NCI-H774 (cell line): ENCODE measurements at places on chromosomes 3 and 15.

DNA sequence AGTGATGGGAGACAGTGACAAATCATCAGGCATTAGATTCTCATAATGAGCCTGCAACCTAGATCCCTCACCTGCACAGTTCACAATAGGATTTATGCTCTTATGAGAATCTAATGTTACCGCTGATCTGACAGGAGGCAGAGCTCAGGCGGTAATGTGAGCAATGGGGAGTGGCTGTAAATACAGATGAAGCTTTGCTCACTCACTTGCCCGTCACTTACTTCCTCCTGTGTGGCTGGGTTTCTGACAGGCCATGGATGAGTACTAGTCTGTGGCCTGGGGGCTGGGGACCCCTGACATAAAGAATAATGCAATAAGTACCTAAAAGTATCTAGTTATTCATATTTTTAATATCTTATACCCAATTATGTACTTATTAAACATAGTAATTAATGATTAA lies 15.6 kb downstream of the IQCB1 start:
- DNase-seq, result no peak

- DNase-seq, result no peak
Observed at GRCh38 chr3:187738071-187738330, 7.3 kb downstream of the BCL6 start.

DNA sequence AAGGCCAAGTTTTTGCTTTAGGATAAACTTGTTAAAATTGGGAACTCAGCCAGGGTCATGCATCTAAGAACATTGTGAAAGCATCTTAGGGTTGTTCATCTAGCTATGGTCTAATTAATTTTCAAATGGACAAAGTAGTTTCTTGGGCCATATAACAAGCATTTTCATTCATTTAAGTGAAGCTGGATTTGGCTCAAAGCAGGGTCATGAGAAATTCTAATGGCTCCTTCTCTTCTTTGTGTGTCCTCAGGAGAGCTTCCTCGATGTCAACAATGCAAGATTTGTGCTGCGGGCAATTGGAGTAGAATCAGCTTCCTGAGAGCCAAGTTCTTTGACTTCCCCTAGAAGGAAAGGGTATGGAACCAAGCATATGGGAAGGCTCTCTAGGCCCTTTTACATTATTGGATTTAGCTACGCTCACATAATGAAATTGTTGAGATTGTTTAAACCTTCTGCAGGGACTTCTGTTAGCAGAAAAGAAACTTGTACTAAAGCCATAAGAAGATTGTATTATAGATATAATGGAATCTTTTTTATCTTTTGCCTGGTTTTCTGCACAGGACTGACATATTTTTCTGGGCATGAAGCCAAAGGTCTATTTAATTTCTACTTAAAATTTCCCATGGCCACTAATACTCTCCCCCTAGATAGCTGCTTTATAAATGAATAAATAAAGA lies 1.8 kb upstream of the SAMMSON start:
- no peak for DNase-seq

DNA sequence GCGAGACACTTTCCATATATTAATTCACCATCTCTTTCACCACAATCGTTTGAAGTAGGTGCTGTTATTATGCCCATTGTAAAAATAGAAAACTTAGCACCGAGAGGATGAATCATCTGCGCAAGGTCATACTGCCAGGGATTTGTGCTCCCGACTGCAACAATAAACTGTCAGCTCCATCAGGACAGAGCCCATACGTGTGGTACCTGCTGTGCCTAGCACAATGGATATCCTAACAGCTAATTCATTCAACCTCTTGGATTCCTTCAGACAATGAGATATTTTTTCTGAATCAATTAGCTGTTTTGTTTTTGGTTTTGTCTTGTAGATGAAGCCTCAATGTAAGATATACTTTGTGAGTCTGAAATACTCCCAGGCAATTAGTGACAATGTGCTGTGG lies 32.3 kb upstream of the PROK2 start:
- no peak for DNase-seq

DNA sequence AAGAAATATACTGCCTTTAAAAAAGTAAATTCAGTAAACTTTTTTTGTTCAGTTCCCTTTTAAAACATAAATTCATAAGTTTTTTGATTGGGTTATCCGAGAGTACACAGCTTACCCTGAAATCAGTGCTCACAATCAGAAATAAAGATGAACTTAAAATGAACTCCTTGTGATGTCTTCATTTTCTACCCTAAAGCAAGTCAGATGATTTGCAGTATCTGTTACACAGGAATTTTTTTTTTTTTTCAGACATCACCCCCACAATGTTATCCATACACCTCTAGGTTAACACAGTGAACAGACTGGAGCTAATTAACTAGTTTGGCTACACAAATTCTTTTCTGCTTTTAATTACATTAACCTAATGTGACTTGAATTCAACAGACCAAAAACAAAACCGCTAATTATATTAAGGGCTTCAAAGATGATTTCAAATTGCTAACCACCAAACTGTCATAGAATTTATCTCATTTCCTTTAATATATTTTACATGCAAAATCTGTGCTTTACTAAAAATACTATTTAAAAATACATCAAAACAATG lies 1042.0 kb downstream of the ROBO1 start:
- DNase-seq, result no peak

- no peak for DNase-seq
Observed at GRCh38 chr3:30372837-30373236, 233.6 kb upstream of the TGFBR2 start.

GRCh38 chr3:74267588-74268184 lies 346.8 kb downstream of the CNTN3 start:
- no peak for DNase-seq

- DNase-seq, result no peak
Observed at GRCh38 chr3:41075975-41076374, 123.3 kb upstream of the CTNNB1 start.

GRCh38 chr3:153439780-153440179 lies 277.8 kb downstream of the RAP2B start:
- DNase-seq, result no peak

- no peak for DNase-seq
Observed at GRCh38 chr15:68789091-68789490, 31.6 kb downstream of the ANP32A start.

DNA sequence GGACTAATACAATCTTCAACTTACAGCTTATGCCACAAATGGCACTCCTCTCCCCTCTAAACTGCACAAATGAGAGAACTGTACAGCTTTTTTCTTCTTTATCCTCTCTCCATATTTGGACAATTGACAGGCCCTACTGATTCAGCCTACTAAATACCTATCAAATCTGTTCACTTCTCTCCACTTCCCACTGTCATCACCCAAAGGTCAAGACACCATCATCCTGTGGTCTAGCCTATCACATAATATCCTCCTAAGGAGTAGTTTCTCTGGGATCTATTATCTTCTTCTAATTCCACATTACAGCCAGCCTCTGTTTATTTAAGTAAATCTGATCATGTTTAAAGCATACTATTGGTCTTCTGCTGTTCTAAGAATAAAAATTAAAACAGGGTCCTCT lies 33.0 kb upstream of the SLC12A8 start:
- no peak for DNase-seq

DNA sequence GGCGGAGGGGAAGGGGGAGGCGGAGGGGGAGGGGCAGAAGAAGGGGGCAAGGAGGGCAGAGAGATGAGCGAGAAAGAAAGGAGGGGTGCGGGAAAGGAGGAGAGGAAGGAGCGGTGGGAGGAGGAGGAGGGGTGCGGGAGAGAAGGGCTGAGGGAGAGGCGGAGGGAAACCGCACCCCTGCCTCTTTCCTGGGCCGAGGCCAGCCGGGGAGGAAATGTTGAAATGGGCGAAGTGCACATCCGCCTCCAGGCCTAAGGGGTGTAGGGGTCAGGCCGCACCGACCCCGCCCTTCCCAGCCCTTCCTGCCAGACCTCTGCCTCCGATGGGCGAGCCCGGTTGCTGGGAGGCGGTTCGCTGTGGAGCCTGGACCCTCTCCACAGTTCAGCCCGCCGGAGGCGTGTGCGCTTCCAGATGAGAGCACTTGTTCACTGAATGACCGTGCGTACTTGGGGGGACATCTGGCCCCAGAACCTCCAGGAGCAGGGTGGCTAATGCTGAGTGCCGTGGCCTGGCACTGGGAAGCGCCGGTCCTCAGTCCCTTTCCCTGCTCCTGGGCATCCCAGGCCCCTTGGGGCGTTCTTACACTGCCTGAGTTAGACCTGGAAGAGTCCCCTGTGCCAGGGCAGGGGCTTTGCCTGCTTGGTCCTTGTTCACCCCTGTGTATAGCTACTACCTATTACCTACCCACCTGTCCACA lies 110.3 kb upstream of the KLF13 start:
- peak; percentile 80 for DNase-seq

DNA sequence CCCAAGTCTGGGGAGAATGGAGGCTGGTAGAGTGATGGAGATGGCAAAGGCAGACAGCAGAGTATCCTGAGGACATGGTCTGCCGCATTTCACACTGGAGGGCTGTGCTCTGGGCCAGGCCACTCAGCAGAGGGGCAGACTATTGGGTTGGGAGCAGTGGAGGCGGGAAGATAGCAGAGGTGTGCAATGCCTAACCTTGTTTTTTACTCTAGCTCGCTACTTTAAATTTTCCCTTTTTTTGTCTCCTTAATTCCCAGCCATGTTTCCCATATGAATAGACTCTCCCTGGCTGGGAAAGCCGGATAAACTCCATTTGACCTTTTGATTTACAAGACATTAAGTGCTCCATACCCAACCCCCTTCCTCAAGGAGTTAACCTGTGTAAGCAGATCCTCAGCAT lies 33.5 kb upstream of the ST6GAL1 start:
- DNase-seq, result no peak

DNA sequence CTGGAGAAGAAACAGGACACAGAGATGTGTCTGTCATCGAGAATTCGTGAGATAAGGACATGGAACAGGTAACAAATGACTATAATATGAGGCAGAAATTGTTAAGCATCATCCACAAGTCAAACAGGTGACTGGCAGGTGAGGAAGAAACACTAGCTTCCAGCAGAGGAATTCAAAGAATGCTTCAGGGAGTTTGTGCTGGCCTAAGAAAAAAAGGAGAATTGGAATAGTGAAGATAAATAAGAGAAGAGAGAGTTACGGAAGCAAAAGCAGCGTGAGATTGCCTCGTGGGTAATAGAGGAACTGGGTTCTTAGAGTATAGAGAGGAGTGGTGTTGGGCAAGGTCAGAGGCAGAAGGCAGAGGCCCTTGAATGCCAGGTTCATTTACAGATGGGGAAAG lies 22.9 kb upstream of the FGF12 start:
- no peak for DNase-seq

DNA sequence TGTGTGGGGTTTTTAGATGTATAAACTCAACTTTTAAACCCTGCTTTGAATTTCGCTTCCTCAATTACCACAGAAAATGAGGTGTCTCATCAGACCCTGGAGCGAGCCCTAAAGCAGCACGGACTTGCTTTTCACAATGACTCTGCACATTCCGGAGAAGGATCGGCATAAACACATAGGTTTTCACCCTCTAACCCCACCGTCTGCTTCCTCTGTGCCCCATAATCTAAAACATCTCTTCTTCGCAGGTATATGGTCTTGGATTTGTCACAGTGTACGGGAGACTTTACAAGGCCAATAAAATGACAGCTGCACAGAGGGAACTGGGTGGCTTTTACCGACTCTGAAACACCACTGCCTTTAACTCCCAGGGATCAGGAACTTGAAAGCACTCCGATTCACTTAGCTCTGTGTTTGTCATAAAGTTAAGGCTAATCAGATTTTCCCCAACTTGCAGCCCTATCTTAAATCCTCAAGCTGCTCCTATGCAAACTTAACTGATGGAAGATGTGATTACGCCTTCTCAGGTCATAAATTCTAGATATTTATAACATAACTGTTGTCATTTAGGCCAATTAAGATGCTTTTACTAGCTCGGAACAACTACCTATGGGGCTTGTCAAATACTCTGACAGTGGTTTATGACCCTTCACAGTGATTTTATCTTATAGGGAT lies 133.4 kb upstream of the WNT5A start:
- DNase-seq, result no peak

DNA sequence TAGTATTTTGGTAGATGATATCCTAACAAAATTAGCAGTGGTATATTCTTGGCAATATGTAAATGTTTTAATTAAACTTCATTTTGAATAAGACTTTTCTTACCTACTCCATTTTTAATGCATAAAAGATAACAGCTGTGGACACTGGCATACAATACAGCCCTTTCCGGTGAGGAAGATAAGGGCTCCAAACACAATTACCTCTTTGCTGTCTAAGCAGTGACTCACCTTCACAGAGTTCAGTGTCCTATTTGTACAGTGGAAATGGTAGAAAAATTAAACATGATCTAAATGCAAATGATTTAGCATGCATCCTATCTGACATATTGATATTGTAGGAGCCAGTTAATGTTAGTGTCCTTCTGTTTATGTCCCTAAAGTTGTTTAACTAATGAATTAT lies 969.4 kb downstream of the PLOD2 start:
- DNase-seq, result peak; percentile 42

- DNase-seq, result no peak
Observed at GRCh38 chr3:139629033-139629432, 48.7 kb downstream of the NMNAT3 start.

DNA sequence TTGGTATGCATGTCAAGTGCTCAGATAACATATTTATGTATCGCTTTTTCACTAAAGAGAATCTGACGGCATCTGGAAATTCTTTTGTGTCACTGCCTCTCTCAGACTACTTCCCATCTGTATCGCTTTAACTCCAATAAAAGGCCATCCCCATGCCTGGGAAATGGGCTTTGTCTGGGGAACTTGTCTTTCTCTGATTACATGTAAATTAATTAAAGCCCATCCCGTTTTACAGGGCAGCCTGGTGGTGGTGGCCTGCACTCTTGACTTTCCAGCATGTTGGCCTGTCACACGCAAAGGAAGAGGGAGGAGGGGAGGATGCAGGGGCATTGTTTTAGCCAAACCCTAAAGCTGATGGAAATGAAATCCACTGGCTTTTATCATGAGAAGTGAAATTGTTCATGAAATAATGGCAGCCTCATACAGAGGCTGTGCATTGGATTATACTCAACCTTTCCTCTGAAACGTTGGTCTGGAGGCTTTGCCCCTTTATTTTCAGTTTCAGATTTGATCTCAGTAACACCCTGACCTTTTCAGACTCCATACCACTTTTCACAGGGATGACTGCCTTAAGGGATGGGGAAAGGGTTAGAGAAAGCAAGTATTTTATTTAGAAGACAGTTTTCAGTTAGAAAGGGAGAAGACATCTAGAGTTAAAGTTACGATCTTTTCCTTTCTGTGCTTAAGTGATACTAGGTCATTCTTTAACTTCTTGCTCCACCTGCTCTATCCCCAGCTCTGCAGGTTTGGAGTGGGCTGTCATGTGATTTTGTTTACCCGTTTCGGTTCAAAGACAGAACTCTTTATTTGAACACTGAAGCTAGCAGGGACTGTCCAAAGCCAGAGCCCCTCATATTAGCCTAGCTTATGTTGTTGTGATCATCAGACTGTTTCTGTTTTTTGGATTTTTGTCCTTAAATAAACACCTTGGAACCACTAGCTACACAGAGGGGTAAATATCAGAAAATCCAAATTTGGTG lies 94.6 kb upstream of the CTDSPL start:
- DNase-seq, result no peak
